ENCODE measurements at places on chromosomes 2 and 18. TPM values are rescaled to one million over a fixed set of nuclear protein-coding genes. Genes with fewer than 3 reads are reported as not detected.

DNA sequence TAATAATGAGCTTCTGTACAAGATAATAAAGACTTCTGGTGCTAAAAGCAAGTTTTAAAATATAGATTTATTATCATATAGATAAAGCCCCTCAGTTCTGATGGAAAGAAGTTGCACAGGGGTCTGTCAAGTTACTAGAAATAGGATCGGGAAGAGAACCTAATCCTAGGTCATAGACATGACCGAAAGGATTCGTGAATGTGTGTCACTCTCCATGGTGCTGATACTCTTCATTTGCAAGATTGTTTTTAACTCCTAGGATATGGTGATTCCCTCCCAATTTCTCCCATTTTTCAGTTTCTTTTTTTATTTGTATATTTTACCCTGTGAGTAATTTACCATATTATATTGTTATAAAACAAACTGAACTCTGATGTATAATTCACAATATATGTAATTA, 58.9 kb upstream of the CTNNA2 start:
- no peak for DNase-seq

DNA sequence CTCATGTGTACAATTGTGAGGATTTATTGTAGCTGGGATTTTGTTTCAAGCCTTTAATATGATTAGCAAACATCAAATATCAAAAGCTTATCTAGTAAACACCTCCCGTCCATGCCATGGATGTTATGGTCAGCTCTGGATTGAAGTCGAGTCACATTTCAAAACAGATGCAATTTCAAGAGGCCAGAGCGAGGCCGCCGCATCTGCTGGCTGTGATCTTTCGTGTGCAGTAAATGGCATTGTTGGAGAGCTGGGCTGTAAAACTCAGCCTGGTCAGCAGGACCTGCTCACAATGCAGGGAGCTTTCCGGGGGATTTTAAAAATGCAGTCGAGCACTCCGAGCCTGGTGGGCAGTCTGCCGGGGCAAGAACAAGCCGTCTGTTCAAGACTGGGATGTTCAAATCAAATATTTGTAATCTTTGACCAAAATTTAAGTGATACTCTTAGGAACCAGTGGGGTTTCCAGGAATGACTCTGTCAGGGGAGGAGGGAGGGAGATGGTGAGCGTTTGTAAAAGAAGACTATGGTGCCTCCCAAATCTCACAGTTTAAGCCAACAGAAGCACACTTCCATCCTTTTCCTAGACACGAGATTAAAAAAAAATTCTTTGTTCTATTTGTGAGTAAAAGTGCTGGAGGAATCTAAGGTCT, 97.6 kb downstream of the MYCN start:
- DNase-seq, result no peak

DNA sequence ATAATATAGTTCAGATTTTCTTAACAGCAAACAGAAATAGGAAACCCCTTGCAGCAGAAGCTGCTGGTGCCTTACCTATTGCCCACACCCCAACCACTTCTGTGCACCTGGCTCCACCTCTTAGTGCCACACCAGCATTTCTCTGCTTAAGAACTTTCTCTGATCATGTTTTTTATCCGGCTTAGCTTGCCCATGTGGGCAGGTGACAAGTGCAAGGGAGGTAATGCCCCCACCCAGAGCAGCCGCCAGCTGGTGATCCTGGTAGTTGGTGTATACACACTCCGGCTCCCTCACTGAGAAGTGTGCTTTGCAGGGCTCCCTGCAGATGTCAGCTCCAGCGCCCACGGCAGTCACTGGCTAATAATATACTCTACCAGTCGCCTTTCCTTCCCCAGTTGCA, 126.3 kb downstream of the ALPK2 start:
- DNase-seq, result no peak

DNA sequence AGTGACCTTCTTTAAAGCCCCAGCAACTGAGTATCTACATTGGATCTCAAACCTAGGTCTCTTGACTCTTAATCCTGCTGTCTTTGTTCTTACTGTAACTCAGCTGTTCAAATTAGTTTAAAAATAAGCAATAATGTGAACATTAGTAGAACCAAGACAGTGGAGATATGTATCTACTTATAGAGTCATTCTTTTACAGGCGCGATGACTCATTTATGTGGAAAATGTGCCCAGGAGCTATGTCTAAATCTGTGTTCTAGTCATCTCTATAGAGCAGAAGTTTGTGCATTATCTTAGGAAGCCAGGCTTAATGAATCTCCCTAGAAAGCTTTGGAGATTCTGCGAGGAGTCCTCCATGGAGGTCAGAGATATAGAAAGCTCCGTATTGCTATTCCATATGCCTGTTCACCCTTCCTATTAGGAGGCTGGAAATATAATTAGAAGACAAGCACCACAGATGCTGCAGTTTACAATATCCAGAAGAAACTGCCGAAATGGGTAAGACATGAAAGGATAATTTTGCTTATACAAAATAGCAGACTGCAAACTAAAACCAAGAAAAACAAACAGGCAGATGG, 211.6 kb downstream of the TRIB2 start:
- peak; percentile 7 for DNase-seq

- no peak for DNase-seq
Measured at GRCh38 chr2:79223539-79223938, 64.0 kb upstream of the REG3A start.

The PDE6D gene
- 45.0 TPM for total RNA-seq

The SCYGR4 gene
- total RNA-seq, result not detected

The GKN2 gene
- not detected for total RNA-seq
